ENCODE measurements at places on chromosomes 1 and 21. TPM values are rescaled to one million over a fixed set of nuclear protein-coding genes. Genes with fewer than 3 reads are reported as not detected.
A peak's percentile ranks its signal among the peaks of the same experiment; 100 is the strongest.

GRCh38 chr1:48558366-48558765 lies 86.4 kb upstream of the SPATA6 start:
- H3K27me3 ChIP-seq = no peaks in the 10 kb centered on the region
- no peaks in the 10 kb centered on the region for H3K36me3 ChIP-seq
- H3K27ac ChIP-seq = no peak overlapping the region
- H3K4me1 ChIP-seq = peaks cover 15% of the 10 kb centered on the region

GRCh38 chr1:97243973-97244560 lies 522.5 kb downstream of the PTBP2 start:
- H3K27me3 ChIP-seq = no peaks in the 10 kb centered on the region
- no peak overlapping the region for H3K27ac ChIP-seq
- no peaks in the 10 kb centered on the region for H3K36me3 ChIP-seq
- no peak overlapping the region for H3K4me3 ChIP-seq
- no peak for DNase-seq

- H3K4me1 ChIP-seq = no peaks in the 10 kb centered on the region
- H3K36me3 ChIP-seq = peaks cover 11% of the 10 kb centered on the region
- DNase-seq = no peak
- H3K27me3 ChIP-seq = no peaks in the 10 kb centered on the region
- no peak overlapping the region for H3K4me3 ChIP-seq
- H3K27ac ChIP-seq = no peak overlapping the region
Measured at GRCh38 chr21:17784180-17784598, 35.0 kb downstream of the C21orf91 start.

GRCh38 chr1:108829498-108829916 lies 27.4 kb downstream of the AKNAD1 start:
- peak overlapping the region; percentile 87 for H3K27ac ChIP-seq
- peaks cover 46% of the 10 kb centered on the region for H3K4me1 ChIP-seq
- no peaks in the 10 kb centered on the region for H3K36me3 ChIP-seq
- no peak overlapping the region for H3K4me3 ChIP-seq
- H3K27me3 ChIP-seq = no peaks in the 10 kb centered on the region

DNA sequence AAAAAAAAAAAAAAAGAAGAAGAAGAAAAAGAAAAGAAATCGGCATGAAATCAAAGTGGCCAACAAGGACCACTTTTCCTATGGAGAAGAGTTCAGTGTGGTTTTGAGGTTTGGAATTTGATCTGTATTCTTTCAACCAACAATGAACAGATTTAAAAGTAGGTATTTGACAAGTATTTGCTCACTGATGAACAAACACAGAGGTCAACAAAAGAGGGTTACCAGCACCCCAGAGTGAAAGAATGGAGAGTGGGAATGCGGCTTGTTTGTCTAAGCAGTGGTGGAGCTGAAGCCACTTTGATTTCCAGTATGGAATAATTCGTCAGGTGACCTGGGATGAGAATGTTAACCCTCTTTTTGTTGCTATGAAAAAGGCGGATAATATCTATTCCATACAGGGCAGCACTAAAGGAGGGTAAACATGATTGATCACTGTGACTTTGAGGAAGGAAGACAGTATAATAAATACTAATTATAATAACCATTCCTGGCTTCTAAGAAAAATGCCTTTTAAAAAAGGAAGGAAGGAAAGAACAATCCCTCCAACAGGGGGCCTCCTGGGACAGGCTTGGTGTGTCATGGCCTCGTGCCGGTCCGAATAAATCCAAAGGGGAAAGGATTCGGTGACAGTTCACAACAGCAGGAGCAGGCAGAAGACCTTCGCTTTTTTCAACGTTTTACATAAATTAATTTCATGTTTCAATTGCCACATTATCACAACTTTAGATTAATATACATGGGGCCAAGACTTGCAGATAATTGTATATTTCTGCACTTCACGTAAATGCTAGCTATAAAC lies 37.2 kb upstream of the SIM2 start:
- H3K27ac ChIP-seq = no peak overlapping the region
- no peaks in the 10 kb centered on the region for H3K4me1 ChIP-seq
- no peak overlapping the region for H3K4me3 ChIP-seq
- H3K27me3 ChIP-seq = no peaks in the 10 kb centered on the region

DNA sequence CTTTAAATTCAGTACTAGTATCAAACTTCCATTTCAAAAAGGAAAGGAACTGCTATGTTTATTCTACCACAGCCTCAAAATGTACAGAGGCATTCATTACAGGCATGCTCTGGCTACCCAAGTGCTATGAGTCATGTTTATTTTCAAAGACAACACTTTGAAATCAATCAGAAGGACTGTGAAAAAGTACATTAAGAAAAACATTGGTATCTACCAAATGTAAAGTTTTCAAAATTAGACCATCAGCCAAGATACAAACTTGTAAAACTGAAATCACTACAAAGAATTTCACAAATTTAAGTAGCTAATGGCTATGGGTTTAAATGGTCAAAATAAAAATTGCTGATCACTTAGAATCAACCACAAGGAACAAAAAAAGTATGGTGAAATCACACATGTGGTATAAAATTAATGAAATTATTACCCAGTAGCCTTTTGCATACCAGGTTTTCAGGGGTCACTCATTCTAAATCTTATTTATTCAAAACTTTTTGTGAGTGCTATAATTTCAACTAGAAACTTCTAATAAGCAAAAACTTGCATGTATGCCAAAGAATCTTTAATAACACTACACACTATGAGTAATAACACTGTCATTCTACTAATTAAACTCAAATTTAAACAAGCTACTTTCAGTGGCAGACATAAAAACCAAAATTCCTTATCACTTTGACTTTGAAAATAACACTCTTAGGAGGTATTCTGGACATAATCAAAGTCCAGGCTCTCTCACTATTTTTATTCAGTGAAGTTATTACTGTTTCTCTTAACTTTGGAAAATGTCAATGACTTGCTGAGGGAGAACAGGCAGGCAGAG lies 49.2 kb downstream of the ENAH start:
- no peaks in the 10 kb centered on the region for H3K36me3 ChIP-seq
- no peaks in the 10 kb centered on the region for H3K27me3 ChIP-seq
- DNase-seq = no peak
- no peak overlapping the region for H3K4me3 ChIP-seq
- H3K27ac ChIP-seq = peak overlapping the region; percentile 76
- peaks cover 58% of the 10 kb centered on the region for H3K4me1 ChIP-seq

GRCh38 chr1:156744786-156745419 lies 4.0 kb upstream of the MRPL24 start:
- DNase-seq = no peak
- peaks cover 31% of the 10 kb centered on the region for H3K36me3 ChIP-seq
- peak overlapping the region; percentile 100 for H3K27ac ChIP-seq
- no peaks in the 10 kb centered on the region for H3K27me3 ChIP-seq
- no peak overlapping the region for H3K4me3 ChIP-seq

- H3K27me3 ChIP-seq = no peaks in the 10 kb centered on the region
- H3K36me3 ChIP-seq = peaks cover 29% of the 10 kb centered on the region
- no peaks in the 10 kb centered on the region for H3K4me1 ChIP-seq
- H3K4me3 ChIP-seq = no peak overlapping the region
- no peak overlapping the region for H3K27ac ChIP-seq
- no peak for DNase-seq
Measured at GRCh38 chr1:32828341-32828740, 10.9 kb downstream of the S100PBP start.

DNA sequence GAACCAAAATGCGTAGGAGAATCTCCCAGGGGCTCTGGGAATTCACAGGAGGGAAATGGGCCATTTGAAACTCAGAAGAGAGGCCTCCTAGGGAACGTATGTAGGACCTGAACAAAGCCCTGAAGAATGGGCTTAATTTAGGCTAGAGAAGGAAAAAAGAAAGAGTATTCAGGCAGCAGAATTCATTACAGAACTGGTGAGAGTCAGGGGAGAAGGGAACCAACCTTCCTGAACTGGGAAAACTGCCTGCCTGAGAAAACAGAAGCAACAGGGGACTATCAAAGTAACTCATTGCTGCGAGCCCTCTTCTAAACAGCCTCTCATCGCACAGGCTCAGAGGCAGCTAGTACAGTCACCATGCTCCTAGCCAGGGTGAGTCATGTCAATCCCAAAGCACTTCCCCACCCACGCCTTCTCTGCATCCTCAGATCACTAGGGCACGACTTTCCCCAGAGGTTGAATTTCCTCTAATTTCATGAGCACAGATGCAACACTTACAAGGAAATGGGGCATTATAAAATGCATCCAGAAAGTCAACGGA lies 98.1 kb downstream of the ADSS2 start:
- no peak for DNase-seq
- H3K27ac ChIP-seq = no peak overlapping the region
- no peaks in the 10 kb centered on the region for H3K27me3 ChIP-seq
- no peaks in the 10 kb centered on the region for H3K4me1 ChIP-seq
- no peaks in the 10 kb centered on the region for H3K36me3 ChIP-seq

- H3K27me3 ChIP-seq = no peaks in the 10 kb centered on the region
- no peak overlapping the region for H3K4me3 ChIP-seq
- H3K4me1 ChIP-seq = no peaks in the 10 kb centered on the region
- no peak overlapping the region for H3K27ac ChIP-seq
Measured at GRCh38 chr1:164417016-164417704, 141.8 kb upstream of the PBX1 start.

DNA sequence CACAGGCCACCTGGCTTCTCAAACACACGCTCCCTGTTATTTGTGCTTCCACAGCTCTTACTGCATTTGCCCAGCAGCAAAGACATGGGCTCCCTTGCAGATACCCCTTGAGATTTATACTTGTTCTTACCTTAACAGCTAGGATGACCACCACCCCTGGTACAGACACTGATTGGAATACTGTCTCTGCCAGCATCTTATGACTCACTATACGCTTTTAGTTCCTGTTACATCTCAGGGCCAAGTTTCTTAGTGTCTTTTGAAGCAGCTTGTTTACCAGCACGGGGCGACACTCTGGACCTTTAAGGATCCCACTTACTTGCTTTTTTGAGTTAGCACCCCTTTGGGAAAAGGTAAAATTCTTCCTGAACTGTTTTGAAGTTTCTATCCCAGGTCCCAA lies 874.8 kb downstream of the KCNT2 start:
- no peaks in the 10 kb centered on the region for H3K27me3 ChIP-seq
- H3K36me3 ChIP-seq = no peaks in the 10 kb centered on the region
- H3K4me3 ChIP-seq = no peak overlapping the region
- no peak for DNase-seq
- H3K27ac ChIP-seq = no peak overlapping the region

- no peak overlapping the region for H3K4me3 ChIP-seq
- H3K36me3 ChIP-seq = no peaks in the 10 kb centered on the region
- H3K4me1 ChIP-seq = no peaks in the 10 kb centered on the region
- H3K27me3 ChIP-seq = no peaks in the 10 kb centered on the region
- no peak for DNase-seq
Measured at GRCh38 chr1:199272628-199273086, 633.8 kb downstream of the PTPRC start.

- no peak overlapping the region for H3K27ac ChIP-seq
- no peak for DNase-seq
- H3K4me1 ChIP-seq = peaks cover 10% of the 10 kb centered on the region
- H3K4me3 ChIP-seq = no peak overlapping the region
- no peaks in the 10 kb centered on the region for H3K27me3 ChIP-seq
Measured at GRCh38 chr1:160838888-160839287, 23.8 kb downstream of the CD244 start.

DNA sequence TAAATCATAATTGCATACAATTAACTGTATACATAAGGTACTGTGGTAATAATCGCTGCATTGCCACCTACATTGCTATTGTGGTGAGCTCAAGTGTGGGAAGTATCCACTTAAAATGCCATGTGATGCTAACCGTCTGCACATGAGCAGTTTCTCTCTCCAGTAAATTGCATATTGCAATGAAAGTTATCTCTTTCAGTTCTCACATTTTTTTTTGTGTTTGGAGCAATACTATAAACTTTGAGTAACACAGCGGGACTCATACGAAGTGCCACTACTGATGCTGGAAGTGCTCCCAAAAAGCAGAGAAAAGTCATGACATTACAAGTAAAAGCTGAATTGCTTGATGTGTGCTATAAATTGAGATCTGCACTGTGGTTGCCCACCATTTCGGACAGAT lies 38.5 kb downstream of the DISC1 start:
- H3K4me3 ChIP-seq = no peak overlapping the region
- H3K27ac ChIP-seq = no peak overlapping the region
- H3K4me1 ChIP-seq = no peaks in the 10 kb centered on the region
- no peak for DNase-seq
- no peaks in the 10 kb centered on the region for H3K36me3 ChIP-seq

DNA sequence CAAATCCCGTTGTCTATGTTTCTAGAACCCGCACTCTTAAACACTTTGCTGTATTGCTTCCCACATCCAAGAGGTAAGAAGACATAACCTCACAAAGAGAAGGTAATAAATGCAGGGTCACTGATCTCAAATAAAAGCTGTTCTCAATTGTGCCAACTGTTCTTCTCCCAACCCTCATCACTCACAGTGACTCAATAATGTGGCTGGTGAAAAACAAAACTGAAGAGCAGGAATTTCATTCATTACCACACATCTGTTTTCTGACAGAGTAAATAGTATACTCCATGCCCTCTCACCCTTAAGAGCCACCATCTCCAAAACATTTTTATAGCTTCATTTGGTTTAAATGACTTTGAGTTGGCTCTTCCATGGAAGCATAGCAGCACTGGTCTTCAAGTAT lies 6.2 kb upstream of the ERICH3 start:
- H3K36me3 ChIP-seq = no peaks in the 10 kb centered on the region
- H3K27me3 ChIP-seq = peaks cover 1% of the 10 kb centered on the region
- no peak overlapping the region for H3K27ac ChIP-seq
- no peak for DNase-seq
- H3K4me1 ChIP-seq = no peaks in the 10 kb centered on the region

GRCh38 chr1:48940354-48940753 lies 163.7 kb upstream of the BEND5 start:
- H3K4me1 ChIP-seq = peaks cover 14% of the 10 kb centered on the region
- no peaks in the 10 kb centered on the region for H3K36me3 ChIP-seq
- H3K27ac ChIP-seq = no peak overlapping the region
- no peak for DNase-seq
- H3K27me3 ChIP-seq = no peaks in the 10 kb centered on the region

- peaks cover 10% of the 10 kb centered on the region for H3K36me3 ChIP-seq
- H3K4me3 ChIP-seq = no peak overlapping the region
- DNase-seq = no peak
Measured at GRCh38 chr1:160996178-160996577, 24.8 kb downstream of the F11R start.

DNA sequence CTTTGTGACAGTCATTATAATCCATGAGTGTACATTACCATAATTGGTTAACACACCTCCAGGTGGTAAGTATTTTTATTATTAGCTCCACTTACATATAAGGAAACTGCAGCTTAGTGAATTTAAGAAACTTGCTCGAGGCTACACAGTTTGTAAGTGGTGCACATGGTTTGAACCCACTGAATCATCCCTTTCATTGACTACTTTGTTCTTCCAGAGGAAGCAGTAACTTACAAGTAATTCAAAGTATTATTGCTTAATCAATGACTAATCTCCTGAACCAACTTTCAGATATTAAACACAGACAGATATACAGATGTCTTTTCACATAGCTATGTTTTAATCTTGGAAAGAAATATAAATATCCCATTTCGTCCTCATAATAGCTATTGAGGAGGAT lies 18.7 kb upstream of the CLDN8 start:
- H3K27me3 ChIP-seq = no peaks in the 10 kb centered on the region
- no peaks in the 10 kb centered on the region for H3K36me3 ChIP-seq
- no peak overlapping the region for H3K4me3 ChIP-seq
- DNase-seq = no peak

GRCh38 chr1:117060441-117061317 lies 553 bp downstream of the TTF2 start:
- peak overlapping the region; percentile 64 for H3K4me3 ChIP-seq
- H3K27me3 ChIP-seq = no peaks in the 10 kb centered on the region
- peak overlapping the region; percentile 77 for H3K27ac ChIP-seq
- no peaks in the 10 kb centered on the region for H3K36me3 ChIP-seq

The ETNK2 gene
- total RNA-seq = 9.9 TPM

All from sigmoid colon (tissue), 7 donors.